Astrocyte of the spinal cord (primary cell): ENCODE measurements at places on chromosomes 12 and 14.

DNA sequence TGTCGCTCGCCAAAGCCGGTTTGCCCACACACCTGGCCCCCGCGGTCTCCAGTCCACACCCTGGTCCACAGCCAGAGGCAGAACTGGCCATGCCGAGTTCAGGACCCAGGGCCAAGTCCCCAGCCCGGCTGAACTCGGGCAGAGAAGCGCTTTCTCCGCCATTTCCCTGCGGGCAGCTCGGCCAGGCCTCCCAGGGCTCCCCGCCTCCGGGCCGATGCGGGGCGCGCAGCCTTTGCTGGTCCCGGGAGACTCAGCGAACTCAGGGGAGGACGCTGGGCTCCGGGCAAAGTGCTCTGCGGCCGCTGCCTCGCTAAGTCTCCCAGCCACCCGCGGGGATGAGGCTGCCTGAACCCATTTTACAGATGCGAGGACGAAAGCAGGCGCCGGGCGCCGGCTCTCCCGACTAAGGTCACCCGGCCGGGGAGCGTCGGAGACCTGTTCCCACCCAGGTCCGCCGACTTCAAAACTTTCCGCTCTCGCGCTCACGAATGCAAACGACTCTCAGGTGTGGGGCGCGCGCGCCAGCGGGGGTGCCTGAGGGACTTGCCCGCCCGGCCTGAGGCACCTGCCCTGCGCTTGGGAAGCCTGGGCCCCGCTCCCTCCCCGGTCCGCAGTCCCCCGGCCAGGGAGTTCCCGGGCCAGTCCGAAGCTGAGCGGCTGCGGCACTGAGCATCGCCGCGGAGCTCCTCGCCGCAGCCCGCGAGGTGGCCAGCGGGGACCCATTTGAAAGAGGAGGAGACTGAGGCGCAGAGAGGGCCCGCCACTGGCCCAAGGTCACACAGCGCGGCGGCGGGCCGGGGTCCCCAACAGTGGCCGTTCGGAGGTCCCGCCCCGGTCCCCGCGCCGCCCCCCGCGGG lies 627 bp downstream of the TESC start:
- no peak for DNase-seq

DNA sequence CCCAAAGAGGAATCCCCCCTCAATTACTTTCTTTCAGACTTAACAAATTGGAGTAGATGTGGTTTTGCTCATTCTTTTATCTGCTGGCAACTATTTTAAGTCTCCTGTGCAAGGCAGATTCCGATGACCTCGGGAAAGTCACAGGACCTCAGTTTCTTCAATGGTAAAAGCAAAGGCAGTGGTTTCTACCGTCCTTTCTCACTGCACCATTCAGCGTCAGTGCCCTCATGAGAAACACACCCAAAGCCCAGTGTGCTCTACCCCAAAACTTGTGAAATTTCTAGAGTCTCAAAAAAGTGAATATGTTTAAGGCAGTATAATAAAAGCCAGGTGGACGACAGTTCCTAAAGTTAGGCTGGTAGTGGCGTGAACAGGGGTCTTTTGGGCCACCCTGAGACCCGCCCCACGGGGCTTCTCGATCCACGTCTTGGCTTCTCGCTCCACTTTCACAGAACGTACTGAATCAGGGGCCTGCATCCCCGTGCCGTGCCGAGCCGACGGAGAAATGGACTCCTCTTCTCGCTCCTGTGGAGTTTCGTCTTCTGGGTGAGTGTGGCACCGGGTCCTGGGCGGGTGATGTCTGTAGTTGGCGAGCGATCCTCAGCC lies 1.3 kb upstream of the ARHGAP5 start:
- DNase-seq: no peak

DNA sequence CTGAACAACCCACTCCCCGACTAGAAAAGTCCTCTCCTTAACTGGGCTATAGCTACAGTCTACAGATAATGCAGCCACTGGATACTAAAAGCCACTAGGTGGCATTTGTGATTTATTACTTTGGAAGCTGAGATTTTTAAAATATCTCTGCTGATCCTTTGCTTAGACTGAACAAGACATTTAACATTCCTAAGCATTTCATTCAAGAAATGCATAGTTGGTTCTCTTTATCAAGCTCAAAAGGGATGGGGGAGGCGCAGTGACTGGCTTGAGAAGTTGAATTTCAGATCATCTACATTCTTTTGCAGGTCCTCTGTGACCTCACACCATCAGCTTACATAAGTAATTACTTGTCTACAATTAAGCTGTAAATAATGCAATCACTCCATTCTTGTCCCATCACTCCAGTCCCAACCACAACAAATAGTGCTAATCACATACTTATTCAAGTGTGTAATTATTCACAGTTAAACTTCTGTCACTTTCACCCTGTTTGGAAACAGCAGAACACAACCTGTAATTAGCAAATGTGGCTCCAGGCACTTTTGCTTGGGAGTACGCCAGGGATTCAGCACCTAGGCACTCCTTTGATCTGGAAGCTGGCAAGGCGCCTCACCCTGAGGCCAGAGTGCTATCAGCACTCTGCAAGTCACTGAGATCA lies 203.6 kb downstream of the NOVA1 start:
- DNase-seq: peak; percentile 17

DNA sequence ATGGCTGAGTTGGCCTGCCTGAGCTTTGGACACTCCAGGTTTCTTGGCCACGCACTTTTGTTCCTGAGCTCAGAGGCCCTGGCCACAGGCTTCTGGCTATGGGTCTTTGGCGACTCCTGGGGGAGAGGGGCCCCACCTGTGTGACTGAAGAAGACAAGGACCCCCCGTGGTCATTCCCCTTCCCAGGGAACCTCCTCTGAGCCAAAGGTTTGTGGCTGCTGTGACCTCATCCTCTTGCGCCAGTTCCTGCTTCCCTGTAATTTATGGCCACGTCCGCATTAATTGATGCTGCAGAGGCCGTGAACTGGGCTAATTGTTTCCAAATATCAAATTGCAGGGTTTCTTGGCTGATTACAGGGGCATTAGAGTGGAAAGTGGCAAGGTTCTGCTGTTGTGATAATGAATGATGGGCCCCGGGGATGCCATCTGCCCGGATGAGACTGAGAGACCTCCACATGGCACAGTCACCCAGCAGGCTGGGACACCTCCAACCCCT lies 27.6 kb upstream of the NOS1 start:
- no peak for DNase-seq

DNA sequence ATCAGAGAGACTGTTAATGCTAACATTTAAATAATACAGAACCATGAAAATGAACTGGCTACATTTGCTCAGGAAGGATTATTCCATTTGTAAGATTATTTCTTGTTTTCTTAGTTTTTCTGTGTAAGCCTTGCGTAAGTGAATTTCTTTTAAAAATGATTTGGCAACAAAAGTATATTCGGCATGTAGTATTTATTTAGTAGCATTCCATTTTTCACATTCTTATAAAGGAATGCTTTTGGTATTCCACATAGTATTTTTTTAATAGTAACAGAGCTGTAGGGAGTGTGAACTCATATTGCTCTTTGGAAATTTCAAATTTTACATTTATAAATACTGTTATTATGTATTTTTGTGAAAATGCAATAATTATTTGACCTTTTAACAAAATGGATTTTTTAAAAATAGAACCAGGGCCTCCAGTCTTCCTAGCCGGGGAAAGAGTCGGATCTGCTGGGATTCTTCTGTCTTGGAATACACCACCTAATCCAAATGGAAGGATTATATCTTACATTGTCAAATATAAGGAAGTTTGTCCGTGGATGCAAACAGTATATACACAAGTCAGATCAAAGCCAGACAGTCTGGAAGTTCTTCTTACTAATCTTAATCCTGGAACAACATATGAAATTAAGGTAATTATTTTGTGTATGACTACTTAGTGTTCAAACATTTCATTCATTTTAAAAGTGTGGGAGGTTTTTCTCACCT lies 1.2 kb downstream of the PTPRQ start:
- peak; percentile 38 for DNase-seq

DNA sequence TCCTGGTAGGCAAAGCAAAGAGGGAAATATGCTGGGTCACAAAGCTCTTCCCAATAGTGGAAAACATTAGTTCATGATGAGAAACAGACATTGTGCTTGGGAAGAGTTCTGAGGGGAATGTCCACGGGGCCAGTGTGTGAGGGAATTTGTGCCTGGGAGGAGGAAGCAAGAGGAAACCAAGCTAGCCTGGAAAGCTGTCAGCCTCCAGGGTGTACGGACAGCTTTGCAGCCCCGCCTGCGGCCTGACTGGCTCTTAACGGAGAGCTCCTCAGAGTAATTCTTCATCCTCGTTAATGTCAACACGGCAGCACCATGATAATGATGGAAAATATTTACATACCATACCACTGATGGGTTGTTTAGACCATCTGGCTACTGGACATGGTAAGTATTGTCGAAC lies 32.4 kb downstream of the PITPNM2 start:
- DNase-seq: no peak

GRCh38 chr12:116194935-116195431 lies 82.5 kb downstream of the MED13L start:
- no peak for DNase-seq

DNA sequence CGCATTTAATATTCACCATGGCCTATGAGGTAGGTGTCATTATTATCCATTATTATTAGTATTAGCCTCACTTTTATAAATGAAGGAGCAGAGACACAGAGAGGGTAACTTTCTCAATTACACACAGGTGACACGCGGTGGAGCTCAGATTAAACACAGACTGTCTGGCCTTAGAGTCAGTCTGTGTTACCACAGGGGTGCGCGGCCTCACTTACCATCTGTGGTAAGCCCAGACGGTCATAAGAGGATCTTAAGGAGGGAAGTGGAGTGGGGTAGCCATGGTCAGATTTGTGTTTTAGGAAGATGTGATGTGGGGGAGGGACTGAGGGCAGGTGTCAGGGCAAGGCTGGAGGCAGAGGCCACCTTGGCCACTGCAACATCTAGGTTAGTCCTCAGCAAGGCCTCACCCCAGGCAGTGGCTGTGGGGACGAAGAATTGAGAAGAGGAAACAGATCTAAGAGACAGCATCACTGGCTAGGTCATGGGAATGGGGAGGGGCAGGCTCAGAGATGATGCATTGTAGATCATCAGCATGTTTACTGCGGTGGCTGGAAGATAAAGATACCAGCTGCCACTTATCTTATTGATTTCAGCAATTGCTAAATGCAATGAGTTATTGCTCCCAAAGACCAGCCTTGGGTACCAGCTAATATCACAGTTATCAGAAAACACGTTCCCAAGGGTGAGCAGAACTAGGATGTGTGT lies 67.1 kb downstream of the SERPINA3 start:
- no peak for DNase-seq

DNA sequence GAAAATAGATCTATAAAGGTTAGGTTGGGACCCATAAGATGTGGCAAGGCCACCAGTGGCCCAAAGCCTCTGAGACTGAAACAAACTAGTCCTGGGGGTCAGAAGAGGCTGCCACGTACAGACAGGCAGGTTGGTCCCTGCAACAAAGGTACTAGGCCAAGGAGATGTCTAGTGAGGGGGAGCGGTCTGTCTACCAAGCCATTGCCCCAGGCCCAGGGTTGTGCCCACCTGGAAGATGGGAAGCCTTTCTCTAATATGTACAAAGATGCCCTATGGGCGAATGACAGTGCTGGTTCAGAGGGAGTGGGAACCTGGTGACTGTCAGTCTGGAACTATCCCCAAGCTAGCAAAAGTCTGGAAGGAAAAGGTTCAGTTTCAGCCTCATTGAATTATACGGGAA lies 233.2 kb downstream of the RBM19 start:
- no peak for DNase-seq

DNA sequence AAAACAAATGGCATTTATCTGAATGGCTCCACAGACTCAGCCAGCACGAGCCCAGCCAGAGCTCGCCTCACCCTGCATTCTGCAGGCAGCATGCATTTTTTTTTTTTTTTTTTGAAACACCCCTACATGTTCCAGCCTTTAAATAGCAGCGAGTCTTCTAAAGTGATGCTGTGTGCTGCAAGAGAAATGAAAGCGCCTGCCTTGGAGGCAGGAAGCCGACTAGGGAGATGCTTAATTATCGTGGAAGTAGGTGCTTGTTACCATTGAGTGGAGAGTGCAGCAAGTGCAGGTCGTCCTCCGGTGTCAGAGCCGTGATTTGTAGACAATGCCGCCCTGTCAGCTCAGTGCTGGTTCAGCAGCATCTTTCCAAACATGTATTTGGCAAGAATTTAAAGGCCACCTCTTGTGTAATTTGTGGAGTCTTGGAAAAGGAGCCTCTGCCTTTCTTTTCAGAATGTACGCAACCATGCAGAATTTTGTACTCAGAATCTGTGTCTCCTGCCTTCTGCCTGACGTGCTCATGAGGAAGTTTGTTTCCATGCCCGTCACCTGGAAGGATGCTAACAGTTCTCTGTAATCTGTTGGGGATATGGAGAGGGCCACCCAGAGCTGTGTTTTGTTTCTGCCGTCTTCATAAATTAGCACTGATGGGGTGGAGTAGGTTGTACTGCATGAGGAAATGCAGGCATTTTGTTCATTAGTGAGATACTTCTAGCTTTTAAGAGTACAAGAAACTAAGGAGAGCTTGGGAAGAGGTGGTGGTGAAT lies 345.9 kb upstream of the RGS6 start:
- DNase-seq: peak; percentile 69

- DNase-seq: peak; percentile 81
Observed at GRCh38 chr12:39235990-39236767, 206.7 kb downstream of the KIF21A start.

DNA sequence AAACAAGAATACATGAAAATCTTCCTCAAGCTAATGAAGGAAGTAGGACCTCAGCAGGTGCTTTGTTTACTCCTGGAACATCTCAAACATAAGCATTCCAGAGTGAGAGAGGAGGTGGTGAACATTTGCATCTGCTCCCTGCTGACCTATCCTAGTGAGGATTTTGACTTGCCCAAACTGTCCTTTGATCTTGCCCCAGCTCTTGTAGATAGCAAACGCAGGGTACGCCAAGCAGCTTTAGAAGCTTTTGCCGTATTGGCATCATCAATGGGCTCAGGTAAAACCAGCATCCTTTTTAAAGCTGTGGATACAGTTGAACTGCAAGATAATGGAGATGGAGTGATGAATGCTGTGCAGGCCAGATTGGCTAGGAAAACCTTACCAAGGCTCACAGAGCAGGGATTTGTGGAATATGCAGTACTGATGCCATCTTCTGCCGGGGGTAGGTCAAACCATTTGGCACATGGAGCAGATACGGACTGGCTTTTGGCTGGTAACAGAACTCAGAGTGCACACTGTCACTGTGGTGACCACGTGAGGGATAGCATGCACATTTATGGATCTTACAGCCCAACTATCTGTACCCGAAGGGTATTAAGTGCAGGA lies 1.9 kb downstream of the TOGARAM1 start:
- no peak for DNase-seq

DNA sequence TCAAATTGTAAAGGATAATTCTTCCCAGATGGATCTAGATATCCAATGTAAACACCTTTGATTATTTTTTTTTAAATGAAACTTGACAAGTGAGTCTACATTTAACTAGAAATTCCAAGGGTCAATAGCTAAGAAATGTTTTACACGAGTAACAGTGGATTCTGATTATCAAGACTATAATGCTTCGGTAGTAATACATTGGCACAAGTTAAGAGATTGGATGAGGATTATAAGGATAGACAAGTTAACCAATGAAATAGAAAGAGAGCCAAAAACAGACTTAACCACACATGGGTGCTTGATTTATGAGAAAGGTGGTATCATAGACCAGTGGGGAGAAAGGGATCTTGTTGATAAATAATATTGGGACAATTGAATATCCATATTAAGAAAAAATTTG lies 40.3 kb upstream of the PCED1B start:
- no peak for DNase-seq

- no peak for DNase-seq
Observed at GRCh38 chr14:69605738-69606137, 5.7 kb upstream of the SUSD6 start.

GRCh38 chr14:100673807-100674154 lies 52.9 kb upstream of the DLK1 start:
- no peak for DNase-seq

- no peak for DNase-seq
Observed at GRCh38 chr12:53074999-53075370, 4.2 kb downstream of the SPRYD3 start.

- DNase-seq: no peak
Observed at GRCh38 chr14:75522224-75522982, at the start of gene BATF. Gene BATF (plus strand): TSS chr14:75522469. CDS start chr14:75522683, 214 bp downstream.
